ENCODE measurements at places on chromosomes 1 and 21. TPM values are rescaled to one million over a fixed set of nuclear protein-coding genes. Genes with fewer than 3 reads are reported as not detected.

GRCh38 chr1:145918992-145919939 lies 749 bp upstream of the PEX11B start:
- DNase-seq, result peak; percentile 58

- no peak for DNase-seq
These were observed 22.5 kb upstream of the KCNE1 start for GRCh38 chr21:34534522-34534921.

- DNase-seq, result no peak
These were observed 39.1 kb downstream of the FBXO2 start for GRCh38 chr1:11615090-11615489.

- DNase-seq, result no peak
These were observed 1643.1 kb upstream of the B3GALT2 start for GRCh38 chr1:194829492-194829891.

DNA sequence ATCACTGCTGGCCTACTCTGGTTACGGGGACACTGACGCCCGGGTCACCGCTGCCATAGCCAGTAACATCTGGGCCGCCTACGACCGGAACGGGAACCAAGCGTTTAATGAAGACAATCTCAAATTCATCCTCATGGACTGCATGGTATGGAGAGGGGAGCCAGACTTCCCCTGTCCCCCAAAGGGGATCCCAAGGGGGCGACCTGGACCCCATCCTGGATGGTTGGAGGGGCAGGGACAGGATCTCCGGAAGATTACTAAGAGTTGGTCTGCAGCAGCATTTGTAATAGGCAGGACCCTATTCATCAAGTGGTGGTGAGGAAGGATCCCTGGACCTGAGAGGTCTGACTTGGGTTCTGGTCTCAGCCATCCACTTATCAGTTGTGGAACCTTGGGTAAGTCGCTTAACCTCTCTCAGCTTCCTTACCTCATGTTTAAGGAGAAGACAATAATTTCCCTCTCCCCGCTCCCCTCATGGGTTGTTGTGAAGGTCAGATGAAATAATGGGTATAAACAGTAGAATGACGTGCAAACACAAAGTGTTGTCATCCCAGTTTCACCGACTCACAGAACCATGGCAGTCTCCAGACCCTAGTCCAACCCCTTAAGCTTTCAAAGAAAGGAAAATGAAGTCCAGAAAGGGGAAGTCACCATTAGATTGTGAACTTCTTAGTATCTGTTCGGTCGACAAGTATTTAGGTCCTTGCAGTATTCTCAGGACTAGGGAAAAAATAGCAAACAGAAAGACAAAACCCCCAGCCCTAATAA lies 883 bp downstream of the LAMTOR2 start:
- DNase-seq, result no peak

GRCh38 chr1:27554759-27555699 lies 48.9 kb downstream of the AHDC1 start:
- no peak for DNase-seq

DNA sequence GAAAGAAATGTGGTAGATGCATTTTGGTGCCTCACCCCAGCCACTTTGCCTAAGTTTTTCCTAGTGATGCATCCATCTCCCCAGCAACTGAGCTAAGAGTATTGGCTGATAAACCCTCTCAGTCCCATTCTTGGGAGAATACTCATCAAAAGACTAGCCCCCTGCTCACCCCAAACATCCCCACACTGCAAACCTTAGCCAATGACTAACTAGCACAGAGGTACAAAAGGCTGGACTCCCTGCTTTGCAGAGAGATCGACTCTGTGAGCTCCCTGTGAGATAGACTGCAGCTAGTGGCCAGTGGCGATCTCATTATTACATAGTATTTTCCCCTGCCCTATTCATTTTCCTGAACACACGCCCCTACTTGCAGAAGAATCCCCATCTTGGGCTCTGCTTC lies 155.3 kb downstream of the HHIPL2 start:
- no peak for DNase-seq

DNA sequence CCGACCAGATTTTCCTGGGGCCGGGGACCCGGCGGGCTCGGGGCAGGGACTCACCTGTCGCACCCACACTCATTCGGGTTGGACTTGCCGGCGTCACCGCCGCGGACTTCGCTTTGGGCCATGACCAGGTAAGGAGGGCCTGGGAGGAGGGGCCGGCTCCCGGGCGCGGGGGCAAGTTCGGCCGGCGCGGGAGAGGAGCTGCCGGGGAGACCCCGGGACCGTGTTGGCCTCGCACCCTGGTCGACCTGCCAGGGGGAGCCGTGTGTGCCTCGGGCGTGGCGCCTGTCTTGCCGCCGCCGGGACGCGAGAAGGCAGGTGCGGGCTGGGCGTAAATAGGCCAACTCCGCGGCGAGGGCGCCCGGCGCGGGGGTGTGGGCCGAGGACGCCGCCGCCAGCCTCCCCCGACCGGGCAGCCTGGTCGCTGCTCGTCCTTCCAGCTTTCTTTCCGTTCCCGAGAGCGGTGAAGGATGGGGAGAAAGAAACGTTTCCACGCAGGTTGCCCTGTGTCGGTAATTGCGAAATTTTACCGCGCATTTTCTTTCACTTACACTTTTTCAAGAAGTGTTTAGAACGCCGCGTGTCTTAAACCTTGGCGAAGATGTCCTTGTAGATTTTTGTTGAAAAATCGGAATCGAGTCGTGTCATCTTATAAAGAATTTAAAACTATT lies 558 bp downstream of the USP1 start:
- DNase-seq, result peak; percentile 11

GRCh38 chr1:65259816-65260215 lies 49.5 kb upstream of the DNAJC6 start:
- no peak for DNase-seq

DNA sequence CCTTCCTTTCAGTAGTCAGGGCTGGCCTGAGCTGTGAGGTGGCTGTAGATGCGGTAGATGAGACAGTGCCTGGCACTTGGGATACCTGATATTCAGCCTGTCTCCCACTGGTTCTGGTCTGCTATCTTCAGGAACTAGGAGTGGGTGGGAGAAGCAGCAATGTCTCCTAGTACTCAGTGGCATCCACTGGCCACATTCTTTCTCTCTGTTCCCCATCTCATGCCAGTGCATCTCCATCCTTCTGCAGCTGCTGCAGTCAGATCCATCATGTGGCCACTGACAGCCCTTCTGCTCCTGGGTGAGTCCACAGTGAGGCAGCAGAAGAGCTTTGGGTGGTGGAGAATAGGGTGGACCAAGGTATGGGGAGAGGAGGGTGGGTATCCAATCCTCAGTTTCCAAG lies 1.1 kb downstream of the FCRLB start:
- DNase-seq, result no peak

DNA sequence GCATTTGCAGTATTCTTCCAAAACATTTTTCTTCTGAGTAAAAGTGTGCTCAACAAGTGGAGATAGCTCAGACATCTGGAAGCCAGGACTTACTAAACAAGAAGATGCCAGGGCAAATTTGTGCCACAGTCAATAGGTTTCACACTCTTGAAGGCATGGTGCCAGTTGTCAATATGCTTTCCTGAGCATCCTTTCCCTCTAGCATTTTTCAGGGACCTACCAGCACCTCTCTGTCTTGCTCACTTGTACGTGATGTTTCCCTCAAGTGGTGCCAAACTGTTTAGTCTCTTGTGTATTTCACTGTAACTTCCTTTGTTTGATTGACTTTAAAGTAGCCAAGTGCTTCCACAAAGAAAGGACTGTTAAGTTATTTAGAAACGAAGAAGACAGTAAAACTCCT lies 194.0 kb upstream of the SGIP1 start:
- DNase-seq, result no peak

- no peak for DNase-seq
These were observed 20.0 kb upstream of the ITLN1 start for GRCh38 chr1:160904783-160905616.

- DNase-seq, result no peak
These were observed 24.2 kb downstream of the MAPKAPK2 start for GRCh38 chr1:206708882-206709281.

DNA sequence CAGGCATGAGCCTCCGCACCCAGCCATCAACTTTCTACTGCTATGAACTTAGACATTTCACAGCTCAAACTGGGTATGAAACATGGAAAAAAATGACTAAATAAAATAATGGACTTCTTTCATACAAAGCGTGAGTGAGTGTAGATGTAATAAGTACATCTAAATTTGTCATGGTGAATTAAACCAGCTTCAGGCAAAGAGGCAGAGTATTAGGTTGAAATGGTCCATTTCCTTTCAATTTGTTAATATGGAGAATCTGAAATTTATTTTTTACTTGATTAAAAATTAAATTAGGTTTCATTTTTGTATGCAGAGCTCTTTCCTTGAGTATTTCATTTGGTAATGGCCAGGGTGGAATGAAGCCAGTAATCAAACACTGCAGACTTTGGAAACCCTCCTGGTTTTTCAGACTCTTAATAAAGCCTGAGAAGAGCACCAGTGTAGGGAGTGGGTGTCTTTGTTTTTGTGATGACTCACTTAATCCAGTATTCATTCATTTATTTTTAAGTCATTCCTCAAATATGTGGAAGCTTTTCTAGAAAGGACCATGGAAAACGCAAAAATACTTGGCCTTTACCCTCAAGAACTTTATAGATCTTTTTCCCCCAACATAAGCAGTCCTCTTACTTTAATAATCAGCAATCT lies 49.2 kb downstream of the ALG14 start:
- no peak for DNase-seq

- DNase-seq, result peak; percentile 19
These were observed 75.7 kb downstream of the CRB1 start for GRCh38 chr1:197343663-197344273.

DNA sequence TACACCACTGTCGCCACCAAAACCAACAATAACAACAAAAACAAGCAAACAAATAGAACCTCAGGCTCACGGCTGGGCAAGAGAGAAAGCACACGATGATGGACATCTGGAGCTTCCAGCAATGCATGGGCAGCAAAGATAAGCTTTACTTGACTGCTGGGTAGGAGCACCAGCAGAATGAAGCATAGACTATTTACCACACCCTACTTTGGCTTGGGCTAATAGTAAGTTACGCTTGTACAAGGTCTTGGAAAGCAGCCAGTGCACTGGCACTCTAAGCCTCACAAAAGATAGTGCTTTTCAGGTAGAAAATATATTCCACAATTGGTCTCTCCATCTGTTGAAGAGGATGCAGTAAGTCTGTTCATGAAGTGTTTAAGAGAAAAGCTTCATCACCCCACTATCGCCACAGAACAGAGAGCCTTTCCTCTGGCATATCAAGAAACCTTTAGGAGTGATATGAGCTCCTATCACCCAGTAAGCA lies 13.6 kb downstream of the ADIPOR1 start:
- DNase-seq, result no peak

- DNase-seq, result no peak
These were observed 874 bp downstream of the FAAP20 start for GRCh38 chr1:2193514-2194281.

- DNase-seq, result no peak
These were observed 13.5 kb downstream of the KCNN3 start for GRCh38 chr1:154856544-154856943.

DNA sequence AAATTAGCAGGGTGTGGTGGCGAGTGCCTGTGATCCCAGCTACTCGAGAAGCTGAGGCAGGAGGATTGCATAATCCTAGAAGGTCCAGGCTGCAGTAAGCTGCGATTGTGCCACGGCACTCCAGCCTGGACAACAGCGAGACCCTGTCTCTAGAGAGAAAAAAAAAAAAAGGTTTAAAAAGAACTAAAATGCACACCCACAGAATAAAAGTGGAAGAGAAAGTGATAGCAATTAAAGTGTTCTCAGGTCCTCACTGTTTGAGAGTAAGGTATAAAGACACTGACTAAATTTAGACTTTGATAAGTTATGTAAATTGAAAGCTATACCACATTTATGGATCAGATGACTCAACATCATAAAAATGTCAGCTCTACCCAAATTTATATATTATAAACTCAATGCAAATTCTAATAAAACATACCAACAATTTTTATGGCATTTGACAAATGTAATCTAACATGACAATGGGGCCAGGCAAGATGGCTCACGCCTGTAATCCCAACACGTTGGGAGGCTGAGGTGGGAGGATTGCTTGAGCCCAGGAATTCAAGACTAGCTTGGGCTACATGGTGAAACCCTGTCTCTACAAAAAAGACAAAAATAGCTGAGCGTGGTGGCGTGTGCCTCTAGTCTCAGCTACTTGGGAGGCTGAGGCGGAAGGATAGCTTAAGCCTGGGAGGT lies 11.8 kb downstream of the ZBTB17 start:
- DNase-seq, result no peak

GRCh38 chr1:76352741-76353435 lies 278.3 kb downstream of the ST6GALNAC3 start:
- DNase-seq, result no peak

DNA sequence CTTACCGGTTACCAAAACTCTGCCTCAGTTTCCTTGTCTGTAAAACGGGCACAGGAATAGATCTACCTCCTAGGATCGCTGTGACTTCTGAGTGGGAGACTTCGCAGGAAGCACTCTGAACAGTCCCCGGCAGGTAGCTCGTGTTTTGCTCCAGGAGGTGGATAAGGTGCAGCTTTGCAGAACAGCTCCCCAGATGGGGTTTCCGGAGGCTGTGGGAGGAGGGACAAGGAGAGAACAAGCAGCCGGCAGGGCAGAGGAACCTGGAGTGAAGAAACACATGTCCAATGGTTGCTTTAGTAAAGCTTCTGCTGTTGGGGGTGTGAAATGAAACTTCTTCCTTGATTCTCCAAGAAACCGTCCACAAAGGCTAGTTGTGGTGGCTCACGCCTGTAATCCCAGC lies 95.5 kb upstream of the TARDBP start:
- DNase-seq, result no peak

DNA sequence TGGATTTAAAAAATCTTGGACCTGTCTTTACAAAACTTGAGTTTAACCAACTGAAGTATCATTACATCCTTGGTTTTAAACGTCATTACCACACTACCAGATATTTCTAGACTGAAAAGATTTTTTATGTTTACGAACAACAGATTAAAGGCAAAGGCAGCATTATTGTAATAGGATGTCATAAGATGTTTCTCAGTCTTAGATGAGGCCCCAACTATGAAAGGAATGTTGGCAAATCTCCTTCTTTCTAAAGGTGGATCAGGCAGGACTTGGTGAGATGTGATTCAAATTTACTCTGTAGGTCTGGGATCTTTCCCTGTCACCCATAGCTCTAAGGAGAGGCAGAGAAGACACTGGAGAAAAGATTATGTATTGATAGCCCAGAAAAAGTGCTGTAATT lies 417.9 kb downstream of the PTBP2 start:
- no peak for DNase-seq

DNA sequence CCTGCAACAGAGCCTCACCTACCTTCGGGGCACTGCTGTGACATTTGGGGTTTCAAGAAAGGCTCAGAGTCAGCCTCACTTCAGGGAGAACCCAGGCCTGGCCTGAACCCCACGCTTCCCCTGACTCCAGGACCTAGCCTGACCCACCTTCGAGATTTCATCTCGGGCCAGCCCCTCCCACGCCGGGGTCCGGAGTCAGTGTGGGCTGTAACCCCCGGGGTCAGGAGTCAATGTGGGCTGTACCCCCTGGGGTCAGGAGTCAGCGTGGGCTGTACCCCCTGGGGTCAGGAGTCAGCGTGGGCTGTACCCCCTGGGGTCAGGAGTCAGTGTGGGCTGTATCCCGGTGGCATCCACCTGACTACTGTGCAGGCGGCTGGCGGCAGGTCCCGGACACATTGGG lies 183.0 kb upstream of the RAB4A start:
- no peak for DNase-seq

- no peak for DNase-seq
These were observed 63.6 kb downstream of the NGF start for GRCh38 chr1:115274467-115274866.

The DNAJC16 gene
- total RNA-seq, result 20.9 TPM

The CLCA4 gene
- total RNA-seq, result not detected

The CFAP45 gene
- total RNA-seq, result not detected

The ASAP3 gene
- 103 TPM for total RNA-seq

The POGZ gene
- total RNA-seq, result 20.2 TPM

The LEMD1 gene
- total RNA-seq, result not detected

The PCBP3 gene
- total RNA-seq, result 0.13 TPM

The CD84 gene
- 1.1 TPM for total RNA-seq

The TEKT2 gene
- total RNA-seq, result not detected

The HCN3 gene
- 1.4 TPM for total RNA-seq
